Inflammatory macrophage treated with lipopolysaccharide for 1 hour (primary cell): ENCODE measurements at places on chromosomes 2 and 18.

DNA sequence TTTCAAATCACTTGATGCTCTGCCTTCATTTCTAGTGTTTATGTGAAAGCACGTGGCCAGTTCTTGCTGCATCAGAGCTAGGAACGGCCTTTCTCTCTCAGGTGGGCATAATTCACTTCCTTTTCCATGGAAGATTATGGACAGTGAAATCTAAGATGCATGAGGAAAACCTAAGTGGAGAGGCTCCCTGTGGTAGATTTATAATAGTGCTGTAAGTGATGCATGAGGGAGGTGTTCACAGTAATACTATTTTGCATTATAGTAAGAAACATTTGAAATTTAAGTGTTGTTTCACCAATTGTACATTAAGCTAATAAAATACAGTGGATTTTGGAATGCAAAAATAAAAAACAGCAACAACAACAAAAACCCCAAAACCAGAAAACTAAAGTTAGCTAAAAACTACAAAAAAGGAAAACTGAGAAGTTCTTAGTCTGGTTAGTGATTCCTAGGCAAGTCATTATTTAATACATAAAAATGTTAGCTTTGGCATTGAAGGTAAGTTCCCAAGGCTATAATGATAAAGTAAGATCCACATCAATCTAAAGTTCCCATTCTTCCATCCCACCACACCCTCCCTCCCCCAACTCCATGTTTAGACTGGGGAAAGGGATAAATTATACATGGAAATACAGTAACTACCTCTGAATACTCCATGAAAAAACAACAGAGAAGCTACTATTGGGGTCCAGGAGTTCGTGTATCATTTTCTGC lies 153.9 kb downstream of the NAPG start:
- no peak for DNase-seq

DNA sequence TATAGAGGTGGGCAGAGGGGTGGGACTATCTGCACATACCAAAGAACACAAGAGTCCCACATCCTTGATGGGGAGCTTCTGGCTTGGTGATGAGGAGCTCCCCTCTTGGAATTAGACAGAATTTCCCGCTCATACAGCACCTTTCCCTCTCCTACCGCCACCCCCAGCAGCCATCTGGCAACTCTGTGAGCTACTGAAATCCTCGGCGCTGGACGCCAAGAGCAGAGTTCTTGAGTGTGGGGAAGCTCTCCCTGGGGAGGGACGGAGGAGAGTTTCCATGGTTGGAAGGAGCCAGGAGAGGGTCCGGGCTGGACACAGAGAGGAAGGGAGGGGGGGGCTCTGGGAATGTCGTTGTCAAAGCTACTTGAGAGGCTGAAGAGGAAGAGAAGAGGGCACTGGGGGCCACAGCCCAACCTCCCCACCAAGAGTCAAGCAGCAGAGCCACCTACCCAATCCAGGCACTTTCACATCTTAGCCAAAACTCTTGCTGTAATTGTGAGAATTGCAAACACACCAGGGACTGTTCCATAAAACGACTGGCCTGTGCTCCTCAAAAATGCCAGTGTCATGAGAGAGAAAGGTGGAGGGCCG lies 89.4 kb upstream of the MCFD2 start:
- no peak for DNase-seq

DNA sequence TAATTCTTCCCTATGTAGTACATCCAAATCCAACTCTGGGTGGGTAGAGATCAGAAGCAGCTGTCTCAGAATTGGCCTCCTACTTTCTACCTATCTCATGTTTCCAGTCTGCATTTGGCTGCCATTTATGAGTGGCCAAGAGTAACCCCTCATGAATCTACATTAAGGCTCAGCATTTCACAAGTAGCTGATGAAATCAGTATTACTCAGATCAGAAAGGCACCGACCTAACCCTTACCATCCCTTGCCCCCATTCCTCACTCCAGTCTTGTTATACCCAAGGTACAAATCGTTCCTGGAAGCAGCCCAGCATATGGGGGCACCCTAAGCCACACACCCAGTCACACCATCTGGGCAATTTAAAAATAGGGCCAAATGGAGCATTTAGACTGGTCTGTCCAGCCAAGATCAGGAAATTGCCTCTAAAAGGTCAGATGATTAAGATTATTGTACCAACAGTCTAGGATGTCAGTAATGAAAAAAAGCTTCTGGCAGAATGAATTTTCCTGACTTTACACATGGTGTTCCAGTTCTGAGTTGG lies 37.1 kb downstream of the CD28 start:
- DNase-seq, result peak; percentile 31

GRCh38 chr18:57891707-57892391 lies 88.7 kb upstream of the ATP8B1 start:
- DNase-seq, result no peak

GRCh38 chr2:206887745-206888144 lies 51.6 kb upstream of the CPO start:
- no peak for DNase-seq

DNA sequence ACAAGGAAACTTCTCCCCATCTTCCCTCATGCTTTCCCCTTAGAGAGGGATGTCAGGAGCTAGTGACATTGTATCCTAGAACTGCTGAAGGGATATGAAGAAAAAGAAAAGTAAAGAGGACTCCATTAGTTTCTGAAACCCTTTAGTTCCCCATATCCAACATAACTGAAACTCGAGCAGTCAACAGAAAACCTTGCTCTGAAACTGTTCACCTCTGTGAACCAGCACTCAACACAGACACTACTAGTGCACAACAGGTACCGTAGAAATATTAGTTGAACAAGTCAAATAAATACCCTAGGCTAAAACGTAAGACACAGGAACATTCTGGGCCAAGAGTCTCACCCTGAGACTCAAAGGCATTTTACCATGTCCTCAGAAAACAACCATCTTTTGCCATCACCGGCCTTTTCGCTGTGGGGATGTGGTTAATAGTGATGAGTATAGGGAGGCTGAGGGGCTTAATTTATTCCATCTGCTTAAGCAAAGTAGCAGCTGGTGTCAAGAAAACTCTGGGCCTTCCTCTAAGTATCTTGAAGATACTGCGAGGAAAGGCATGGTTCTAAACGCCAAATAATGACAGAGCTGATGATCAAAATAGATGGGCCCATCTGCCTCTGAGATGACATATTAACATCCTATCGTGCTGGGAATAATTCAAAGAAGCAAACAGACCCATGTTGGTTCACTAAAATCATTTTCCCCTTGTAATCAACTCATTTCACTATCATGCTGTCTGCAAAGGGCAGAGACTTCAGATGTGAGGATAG lies 156.8 kb downstream of the STK39 start:
- no peak for DNase-seq

GRCh38 chr18:7234091-7234490 lies 3.2 kb downstream of the LRRC30 start:
- no peak for DNase-seq

GRCh38 chr2:112065966-112066365 lies 10.9 kb downstream of the TMEM87B start:
- DNase-seq, result no peak

GRCh38 chr2:62662554-62662953 lies 43.0 kb upstream of the EHBP1 start:
- DNase-seq, result no peak

- DNase-seq, result no peak
These were observed 75.3 kb upstream of the MGAT4A start for GRCh38 chr2:98806236-98806697.

- no peak for DNase-seq
These were observed 87.3 kb downstream of the MARCO start for GRCh38 chr2:119029297-119029696.

GRCh38 chr2:23602116-23602515 lies 217.1 kb downstream of the KLHL29 start:
- DNase-seq, result no peak

- no peak for DNase-seq
These were observed 141.3 kb upstream of the LHCGR start for GRCh38 chr2:48896870-48897269.

GRCh38 chr2:238784671-238785527 lies 63.0 kb upstream of the TWIST2 start:
- DNase-seq, result peak; percentile 62

- DNase-seq, result no peak
These were observed 130.7 kb upstream of the GPC1 start for GRCh38 chr2:240304746-240305161.

GRCh38 chr2:136253288-136254004 lies 135.5 kb upstream of the CXCR4 start:
- DNase-seq, result peak; percentile 58

DNA sequence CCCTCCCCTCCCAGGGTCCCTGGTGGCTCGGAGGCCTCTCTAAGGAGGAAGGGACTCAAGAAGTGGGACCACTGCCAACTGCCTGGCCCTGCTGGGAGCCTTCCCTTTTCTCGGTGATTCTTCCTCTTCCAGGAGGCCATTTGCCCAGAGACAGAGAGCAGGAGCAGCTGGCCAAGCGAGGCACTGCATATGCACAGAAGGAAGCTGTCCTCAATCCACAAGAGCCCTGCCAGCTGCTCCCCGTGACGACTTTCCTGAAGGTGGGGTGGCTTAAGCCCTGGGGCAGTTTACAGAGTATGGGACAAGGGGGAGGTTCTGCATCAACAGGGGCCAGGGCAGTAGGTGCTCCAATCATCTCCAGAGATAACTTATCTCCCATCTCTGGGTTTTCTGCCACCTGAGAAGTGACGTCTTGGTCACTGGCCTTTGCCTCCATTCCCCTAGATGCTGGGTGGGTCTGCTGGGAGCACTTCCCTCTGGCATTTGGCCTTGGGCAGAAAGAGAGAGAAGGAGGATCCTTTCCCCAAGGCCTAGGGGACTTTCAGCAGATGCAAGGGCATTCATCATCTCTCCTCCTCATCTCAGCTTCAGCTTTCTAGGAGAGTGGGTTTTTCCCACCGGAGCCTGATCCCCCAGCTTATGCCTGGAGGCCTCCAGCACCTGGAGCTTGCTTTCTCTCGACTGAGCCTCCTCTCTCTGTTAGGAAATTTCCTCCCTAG lies 28.5 kb downstream of the CIB4 start:
- DNase-seq, result no peak

- no peak for DNase-seq
These were observed 8.2 kb downstream of the GDF7 start for GRCh38 chr2:20674974-20675679.

GRCh38 chr2:45026924-45027450 lies 17.7 kb upstream of the SIX2 start:
- no peak for DNase-seq

DNA sequence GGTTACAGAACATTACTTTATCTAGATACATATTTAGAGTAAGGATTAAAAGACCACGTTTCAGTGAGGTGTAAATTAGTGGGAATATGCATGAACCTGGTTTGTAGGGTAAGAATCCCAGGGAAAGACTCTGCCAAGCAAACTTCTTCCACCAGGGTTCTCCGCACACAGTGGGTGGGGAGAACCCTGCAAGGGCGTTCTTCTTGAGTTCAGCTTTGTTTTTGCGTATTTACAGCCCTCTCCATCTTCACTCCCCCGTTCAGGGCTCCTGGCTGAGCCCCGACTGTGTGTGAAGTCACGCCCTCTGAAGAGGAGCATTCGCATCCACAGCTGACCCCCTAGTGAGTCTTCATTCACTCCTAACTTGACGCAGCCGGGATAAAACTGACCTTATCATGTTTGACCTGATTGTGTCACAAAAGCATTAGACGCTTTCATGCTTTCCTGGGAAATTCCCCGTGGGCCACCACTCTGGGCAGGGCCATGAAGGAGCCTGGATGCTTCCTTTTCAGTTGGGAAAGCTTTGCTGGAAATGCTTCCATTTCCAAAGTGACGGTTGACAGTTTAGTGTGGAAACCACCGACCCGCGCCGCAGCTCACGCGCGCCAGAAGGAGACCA lies 1.0 kb downstream of the ALKAL2 start:
- DNase-seq, result peak; percentile 32

DNA sequence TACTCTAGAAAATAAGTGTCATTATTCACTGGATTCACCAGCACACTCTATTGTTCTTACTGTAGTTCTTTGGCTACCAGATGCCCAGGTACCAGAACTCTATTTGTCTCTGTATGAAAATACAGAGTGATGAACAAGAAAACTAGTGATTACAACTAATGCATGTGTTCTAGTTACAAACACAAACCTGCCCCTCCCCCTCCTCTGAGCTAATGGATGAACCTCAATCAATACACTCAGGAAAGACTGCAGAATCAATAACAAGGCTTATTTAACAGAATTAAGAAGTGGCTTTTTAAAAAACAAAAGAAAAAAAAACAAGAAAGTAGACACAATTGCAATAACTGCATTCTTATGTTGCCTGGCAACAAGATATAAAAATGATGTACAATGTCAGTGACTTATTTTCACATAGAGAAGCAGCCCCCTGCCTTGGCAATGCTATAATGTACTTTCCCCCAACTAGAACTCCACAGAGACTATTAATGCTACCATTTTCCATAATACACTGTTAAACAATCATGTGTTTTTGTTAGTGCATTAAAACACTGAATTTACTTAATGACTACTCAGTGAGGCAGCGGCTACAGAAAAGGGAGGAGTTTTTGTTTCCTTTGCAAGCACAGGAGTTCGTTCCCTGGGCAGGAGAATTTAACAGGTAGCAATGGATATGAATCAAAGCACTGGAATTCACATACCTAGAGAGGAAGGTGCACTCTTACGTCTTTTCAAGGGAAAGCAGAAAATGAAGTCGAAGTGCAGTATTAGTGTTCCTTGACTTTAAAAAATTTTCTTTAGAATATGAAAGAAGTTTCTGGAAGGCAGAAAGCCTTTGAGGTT lies 318.8 kb upstream of the REV1 start:
- DNase-seq, result no peak

GRCh38 chr2:138922973-138923563 lies 142.9 kb upstream of the NXPH2 start:
- DNase-seq, result no peak

DNA sequence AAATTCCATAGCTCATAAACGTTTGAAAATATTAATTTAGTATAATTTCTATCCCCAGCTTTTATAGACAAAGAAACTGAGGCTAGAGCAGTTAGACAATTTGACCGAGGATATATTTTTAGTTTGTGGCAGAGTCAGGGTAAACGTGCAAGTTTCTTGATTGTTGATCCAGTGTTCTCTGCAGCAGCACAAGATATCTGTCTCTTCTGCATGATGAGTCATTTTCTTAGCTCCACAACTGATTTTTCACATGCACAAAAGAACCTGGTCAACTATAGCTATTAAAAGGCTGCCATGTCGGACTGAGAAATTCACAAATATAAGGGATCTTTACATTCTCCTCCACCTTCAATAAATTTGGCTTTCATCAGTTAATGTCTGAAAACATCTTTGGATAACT lies 143.4 kb upstream of the CYP26B1 start:
- DNase-seq, result no peak

- DNase-seq, result no peak
These were observed 32.2 kb downstream of the USP34 start for GRCh38 chr2:61438670-61439069.

- no peak for DNase-seq
These were observed 590.9 kb upstream of the ZEB2 start for GRCh38 chr2:145110668-145111356.

GRCh38 chr2:15647622-15648590 lies 56.2 kb downstream of the DDX1 start:
- DNase-seq, result no peak
